Gastroesophageal sphincter (tissue), 4 donors: ENCODE measurements at places on chromosomes 6 and 20.

- H3K4me1 ChIP-seq: no peaks in the 10 kb centered on the region
- no peak overlapping the region for H3K4me3 ChIP-seq
- no peaks in the 10 kb centered on the region for H3K36me3 ChIP-seq
These were observed 718.5 kb downstream of the RFPL4B start for GRCh38 chr6:113065611-113066010.

DNA sequence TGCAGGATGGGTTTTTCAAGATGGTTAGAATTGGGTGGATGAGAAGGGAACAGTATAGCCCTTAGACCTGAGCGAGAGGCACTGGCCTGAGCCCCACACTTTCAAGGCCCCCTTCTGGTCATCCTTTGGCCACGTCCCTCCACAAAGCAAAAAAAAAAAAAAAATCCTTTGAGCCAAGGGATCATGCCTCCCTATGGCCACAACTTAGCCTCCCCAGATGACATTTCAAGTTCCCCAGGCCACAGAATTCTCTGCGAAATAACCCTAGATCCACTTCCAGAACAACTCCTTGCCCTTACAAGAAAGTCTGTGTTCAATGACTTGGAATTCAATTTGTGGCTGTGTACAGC lies 30.4 kb downstream of the ELOVL2 start:
- no peak overlapping the region for H3K4me3 ChIP-seq
- no peaks in the 10 kb centered on the region for H3K36me3 ChIP-seq
- H3K27me3 ChIP-seq: peaks cover 12% of the 10 kb centered on the region
- H3K27ac ChIP-seq: no peak overlapping the region

DNA sequence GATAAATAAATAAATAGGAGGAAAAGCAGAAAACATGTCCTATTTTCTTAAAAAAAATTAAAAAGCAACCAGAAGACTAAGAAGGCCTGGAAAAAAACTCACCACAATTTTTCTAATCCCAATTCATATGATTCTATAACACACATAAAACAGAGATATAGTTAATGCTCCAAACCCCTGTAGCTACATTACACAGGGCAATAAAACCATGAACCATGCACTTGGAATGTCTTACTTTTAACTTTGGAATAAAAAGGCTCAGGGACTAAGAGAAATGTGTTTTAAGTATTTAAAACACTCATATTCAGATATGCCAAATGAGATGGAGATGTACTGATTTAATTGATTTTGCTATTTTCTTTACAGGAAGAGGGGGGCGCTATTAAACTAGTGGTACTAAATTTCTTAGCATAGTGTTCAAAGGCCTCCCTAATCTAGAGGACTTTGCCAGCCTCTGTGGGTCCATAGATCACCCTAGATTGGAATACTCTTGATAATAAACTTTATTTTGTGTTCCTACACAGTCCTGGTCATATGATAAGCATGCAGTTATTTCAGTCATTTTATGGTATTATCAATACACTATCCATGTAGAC lies 30.3 kb upstream of the GCM1 start:
- no peaks in the 10 kb centered on the region for H3K27me3 ChIP-seq
- no peaks in the 10 kb centered on the region for H3K4me1 ChIP-seq
- H3K36me3 ChIP-seq: no peaks in the 10 kb centered on the region
- ATAC-seq: no peak
- no peak overlapping the region for H3K4me3 ChIP-seq

DNA sequence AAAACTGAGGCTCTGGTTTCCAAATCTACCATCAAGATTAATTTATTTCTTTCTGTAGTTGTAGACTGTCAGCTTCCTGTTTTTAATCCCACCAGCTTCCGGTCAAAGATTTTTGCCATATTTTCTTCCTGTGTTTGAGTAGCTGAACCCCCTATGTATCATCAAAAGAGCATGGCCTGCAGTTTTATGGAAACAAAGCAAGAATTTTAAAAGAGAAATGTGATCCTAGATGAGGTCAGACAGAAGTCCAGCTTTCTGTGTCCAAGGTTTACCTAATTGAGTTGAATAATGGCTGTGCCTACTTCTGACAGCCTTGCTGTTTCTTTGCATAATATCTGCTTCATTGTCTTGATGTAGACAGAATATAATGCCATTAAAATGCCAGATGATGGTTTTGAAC lies 163.7 kb downstream of the CARMIL1 start:
- H3K36me3 ChIP-seq: no peaks in the 10 kb centered on the region
- H3K4me3 ChIP-seq: no peak overlapping the region
- H3K4me1 ChIP-seq: no peaks in the 10 kb centered on the region
- no peaks in the 10 kb centered on the region for H3K27me3 ChIP-seq
- H3K27ac ChIP-seq: no peak overlapping the region
- ATAC-seq: no peak

GRCh38 chr6:97077380-97077779 lies 152.9 kb downstream of the KLHL32 start:
- ATAC-seq: no peak
- H3K27ac ChIP-seq: no peak overlapping the region
- no peaks in the 10 kb centered on the region for H3K27me3 ChIP-seq

DNA sequence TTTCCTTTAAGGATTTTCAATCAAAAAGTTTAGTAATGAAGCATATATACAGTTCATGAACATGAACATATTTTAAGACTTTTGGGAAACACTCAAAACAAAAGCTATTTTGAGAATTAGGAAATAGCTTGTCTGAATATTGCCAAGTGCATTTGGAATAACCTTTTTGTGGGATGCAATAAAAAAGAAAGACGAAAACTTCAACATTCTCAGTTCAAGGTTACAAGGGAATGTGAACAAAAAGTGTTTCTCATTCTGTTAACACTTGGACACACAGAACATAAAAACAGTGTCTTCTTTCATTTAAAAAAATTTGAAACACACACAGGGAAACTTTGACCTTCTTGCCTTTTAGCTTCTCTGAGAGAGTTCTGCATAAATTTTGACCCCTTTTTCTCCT lies 72.7 kb upstream of the TCF21 start:
- no peaks in the 10 kb centered on the region for H3K36me3 ChIP-seq
- no peaks in the 10 kb centered on the region for H3K27me3 ChIP-seq
- H3K4me3 ChIP-seq: no peak overlapping the region
- no peak overlapping the region for H3K27ac ChIP-seq
- no peaks in the 10 kb centered on the region for H3K4me1 ChIP-seq
- no peak for ATAC-seq

- H3K4me1 ChIP-seq: peaks cover 10% of the 10 kb centered on the region
- ATAC-seq: no peak
- no peaks in the 10 kb centered on the region for H3K36me3 ChIP-seq
- no peaks in the 10 kb centered on the region for H3K27me3 ChIP-seq
- H3K4me3 ChIP-seq: no peak overlapping the region
These were observed 15.9 kb downstream of the NT5E start for GRCh38 chr6:85465762-85466161.

GRCh38 chr6:140264431-140264830 lies 890.0 kb upstream of the CITED2 start:
- no peak overlapping the region for H3K27ac ChIP-seq
- H3K36me3 ChIP-seq: no peaks in the 10 kb centered on the region
- H3K27me3 ChIP-seq: no peaks in the 10 kb centered on the region
- no peak for ATAC-seq
- no peaks in the 10 kb centered on the region for H3K4me1 ChIP-seq
- no peak overlapping the region for H3K4me3 ChIP-seq

DNA sequence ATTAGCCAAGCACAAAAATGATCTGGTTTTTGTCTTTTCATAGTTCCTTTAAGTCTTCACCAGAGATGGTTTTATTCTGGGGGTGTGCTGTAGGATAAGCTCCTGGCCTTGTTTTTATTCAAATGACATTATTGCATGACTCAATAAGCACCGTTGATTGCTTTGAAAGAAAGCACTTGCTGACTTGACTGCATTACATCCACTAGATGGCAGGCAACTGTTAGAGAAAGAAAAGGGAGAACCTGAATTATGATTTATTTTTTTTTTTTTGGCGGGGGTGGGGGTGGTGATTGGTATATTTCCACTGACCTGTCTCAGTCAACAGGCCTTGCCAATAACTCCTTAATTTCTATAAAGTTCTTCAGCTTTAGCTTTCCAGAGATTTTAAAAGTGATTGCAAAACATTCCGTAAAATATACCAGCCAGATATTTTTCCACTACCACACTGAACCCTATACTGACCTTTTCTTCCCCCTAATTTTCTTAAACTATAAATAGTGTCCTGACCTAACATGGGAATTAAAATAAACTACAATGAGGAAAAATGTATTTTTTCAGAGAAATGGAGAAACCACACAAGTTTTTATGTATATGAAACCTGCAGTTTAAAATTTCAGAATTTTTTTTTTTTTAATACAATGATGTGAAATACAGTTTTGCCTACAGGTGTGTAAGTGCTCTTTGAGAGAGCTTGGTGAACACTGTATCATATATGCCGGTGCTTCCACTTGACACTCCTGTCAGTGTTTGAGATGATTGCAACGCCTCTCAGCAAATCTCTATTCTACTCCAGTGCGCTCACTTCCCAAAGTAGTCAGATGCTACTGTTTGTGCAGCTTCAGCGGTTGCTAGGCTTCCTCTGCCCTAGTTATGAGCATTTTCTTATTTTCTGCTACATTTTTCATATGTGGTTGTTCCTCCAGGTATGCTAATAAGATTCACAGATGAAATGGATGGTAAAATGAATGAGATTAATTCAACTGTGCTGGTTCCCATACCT lies 274.3 kb downstream of the CD109 start:
- no peak overlapping the region for H3K4me3 ChIP-seq
- H3K4me1 ChIP-seq: peaks cover 9% of the 10 kb centered on the region
- H3K36me3 ChIP-seq: no peaks in the 10 kb centered on the region
- no peaks in the 10 kb centered on the region for H3K27me3 ChIP-seq
- H3K27ac ChIP-seq: no peak overlapping the region

- no peak overlapping the region for H3K27ac ChIP-seq
- no peak overlapping the region for H3K4me3 ChIP-seq
- ATAC-seq: no peak
- H3K36me3 ChIP-seq: no peaks in the 10 kb centered on the region
- H3K4me1 ChIP-seq: no peaks in the 10 kb centered on the region
These were observed 115.4 kb downstream of the PFDN4 start for GRCh38 chr20:54323227-54323734.

DNA sequence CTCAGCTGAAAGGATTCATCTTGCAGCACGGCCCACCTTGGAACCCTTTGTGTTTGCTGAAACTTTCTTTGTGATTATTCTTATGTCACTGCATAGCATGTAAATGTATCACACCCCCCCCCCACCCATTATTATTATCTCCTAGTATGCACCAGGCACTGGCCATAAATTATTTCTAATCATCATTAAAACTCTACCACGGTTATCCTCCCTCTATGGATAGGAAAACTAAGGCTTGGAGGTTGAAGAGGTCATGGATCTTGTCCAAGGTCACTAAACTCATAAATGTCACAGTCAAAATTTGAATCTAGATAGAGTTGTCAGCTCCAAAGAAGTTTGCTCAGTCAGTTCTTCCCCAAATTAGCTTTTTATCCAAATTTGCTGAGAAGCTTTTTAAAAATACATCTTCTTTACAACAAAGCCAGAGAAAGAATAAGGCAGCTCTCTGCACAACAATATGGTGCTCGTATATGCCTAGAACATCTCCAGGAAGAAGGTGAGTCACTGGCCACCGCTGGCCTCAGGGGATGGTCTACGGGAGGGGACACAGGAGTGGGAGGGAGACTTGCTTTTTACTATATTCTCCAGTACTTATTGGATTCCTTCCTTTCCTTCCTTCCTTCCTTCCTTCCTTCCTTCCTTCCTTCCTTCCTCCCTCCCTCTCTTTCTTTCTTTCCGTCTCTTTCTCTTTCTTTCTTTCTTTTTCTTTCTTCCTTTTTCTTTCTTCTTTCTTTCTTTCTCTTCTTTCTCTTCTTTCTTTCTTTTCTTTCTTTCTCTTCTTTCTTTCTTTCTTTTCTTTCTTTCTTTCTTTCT lies 134.5 kb downstream of the VEGFA start:
- no peaks in the 10 kb centered on the region for H3K27me3 ChIP-seq
